ENCODE measurements at places on chromosomes 7 and 10.
A peak's percentile ranks its signal among the peaks of the same experiment; 100 is the strongest.

- no peak overlapping the region for H3K27ac ChIP-seq
- H3K27me3 ChIP-seq, result no peaks in the 10 kb centered on the region
- H3K4me3 ChIP-seq, result no peak overlapping the region
- no peaks in the 10 kb centered on the region for H3K36me3 ChIP-seq
Measured at GRCh38 chr7:16739863-16740622, 13.5 kb upstream of the TSPAN13 start.

DNA sequence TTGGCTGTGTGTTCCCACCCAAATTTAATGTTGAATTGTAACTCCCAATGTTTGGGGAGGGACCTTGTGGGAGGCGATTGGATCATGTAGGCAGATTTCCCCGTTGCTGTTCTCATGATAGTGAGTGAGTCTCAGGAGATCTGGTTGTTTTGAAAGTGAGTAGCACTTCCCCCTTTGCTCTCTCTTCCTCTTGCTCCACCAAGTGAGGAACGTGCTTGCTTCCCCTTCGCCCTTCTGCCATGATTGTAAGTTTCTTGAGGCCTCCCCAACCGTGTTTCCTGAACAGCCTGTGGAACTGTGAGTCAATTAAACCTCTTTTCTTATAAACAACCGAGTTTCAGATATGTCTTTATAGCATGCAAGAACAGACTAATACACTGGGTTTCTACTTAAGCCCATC is 176.3 kb downstream of the CDK14 start:
- H3K27me3 ChIP-seq, result no peaks in the 10 kb centered on the region
- no peaks in the 10 kb centered on the region for H3K36me3 ChIP-seq
- no peak overlapping the region for H3K4me3 ChIP-seq
- no peak for DNase-seq
- H3K4me1 ChIP-seq, result no peaks in the 10 kb centered on the region

DNA sequence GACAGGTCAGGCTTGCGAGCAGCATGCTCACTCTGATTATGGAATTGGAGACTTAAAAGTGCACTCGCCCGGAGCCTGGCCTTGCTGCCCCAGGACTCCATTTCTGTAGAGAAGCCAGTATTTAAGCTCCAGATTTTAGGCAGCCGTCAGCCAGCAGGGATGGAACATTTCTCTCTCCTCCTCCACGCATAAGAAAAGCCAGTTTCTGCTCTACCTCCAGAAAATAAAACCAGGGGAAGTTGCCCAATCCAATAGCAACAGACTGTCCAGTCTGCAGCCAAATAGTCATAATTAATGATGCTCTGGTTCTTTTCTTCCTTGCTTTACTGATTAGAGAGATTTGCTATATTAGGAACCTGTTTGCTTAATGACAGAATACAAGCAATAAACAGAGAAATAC is 203.2 kb downstream of the GFRA1 start:
- no peaks in the 10 kb centered on the region for H3K36me3 ChIP-seq
- DNase-seq, result no peak
- H3K27ac ChIP-seq, result no peak overlapping the region
- no peak overlapping the region for H3K4me3 ChIP-seq
- H3K4me1 ChIP-seq, result no peaks in the 10 kb centered on the region

GRCh38 chr10:29849126-29849833 is 210.1 kb downstream of the JCAD start:
- no peak for DNase-seq
- H3K4me3 ChIP-seq, result peak overlapping the region; percentile 9
- peak overlapping the region; percentile 70 for H3K27ac ChIP-seq

DNA sequence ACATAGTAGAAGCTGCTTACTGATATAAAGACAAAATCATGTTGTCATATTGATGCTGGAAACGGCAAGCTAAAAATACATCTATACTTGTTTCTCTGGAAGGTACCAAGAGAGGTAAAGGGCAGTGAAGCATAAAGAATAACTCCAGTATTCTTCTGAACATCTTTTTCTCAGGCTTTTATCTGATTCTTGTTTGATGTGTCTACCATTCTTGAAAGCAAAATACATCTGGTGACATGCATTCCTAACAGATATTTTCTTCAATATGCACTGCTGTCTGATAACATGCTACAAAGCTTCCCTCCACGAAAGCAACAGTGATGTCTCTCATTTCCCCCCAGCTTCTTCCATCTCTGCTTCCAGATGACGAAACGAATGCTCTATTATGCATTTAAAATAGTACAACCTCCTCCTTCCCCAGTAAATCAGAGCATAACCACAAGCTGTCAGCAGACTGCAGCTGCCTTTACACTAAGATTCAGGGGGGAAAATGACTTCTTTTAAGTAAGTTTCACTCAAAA is 100.8 kb downstream of the ARHGAP21 start:
- H3K4me3 ChIP-seq, result no peak overlapping the region
- DNase-seq, result no peak
- H3K4me1 ChIP-seq, result no peaks in the 10 kb centered on the region
- H3K27me3 ChIP-seq, result no peaks in the 10 kb centered on the region
- peak overlapping the region; percentile 4 for H3K27ac ChIP-seq
- H3K36me3 ChIP-seq, result peaks cover 19% of the 10 kb centered on the region
